ENCODE measurements at places on chromosomes 3 and 15. TPM values are rescaled to one million over a fixed set of nuclear protein-coding genes. Genes with fewer than 3 reads are reported as not detected.

- H3K27me3 ChIP-seq: no peaks in the 10 kb centered on the region
- H3K36me3 ChIP-seq: no peaks in the 10 kb centered on the region
- H3K4me1 ChIP-seq: no peaks in the 10 kb centered on the region
- no peak for DNase-seq
- no peak overlapping the region for H3K27ac ChIP-seq
These were observed 760.2 kb downstream of the VGLL3 start for GRCh38 chr3:86230762-86231161.

DNA sequence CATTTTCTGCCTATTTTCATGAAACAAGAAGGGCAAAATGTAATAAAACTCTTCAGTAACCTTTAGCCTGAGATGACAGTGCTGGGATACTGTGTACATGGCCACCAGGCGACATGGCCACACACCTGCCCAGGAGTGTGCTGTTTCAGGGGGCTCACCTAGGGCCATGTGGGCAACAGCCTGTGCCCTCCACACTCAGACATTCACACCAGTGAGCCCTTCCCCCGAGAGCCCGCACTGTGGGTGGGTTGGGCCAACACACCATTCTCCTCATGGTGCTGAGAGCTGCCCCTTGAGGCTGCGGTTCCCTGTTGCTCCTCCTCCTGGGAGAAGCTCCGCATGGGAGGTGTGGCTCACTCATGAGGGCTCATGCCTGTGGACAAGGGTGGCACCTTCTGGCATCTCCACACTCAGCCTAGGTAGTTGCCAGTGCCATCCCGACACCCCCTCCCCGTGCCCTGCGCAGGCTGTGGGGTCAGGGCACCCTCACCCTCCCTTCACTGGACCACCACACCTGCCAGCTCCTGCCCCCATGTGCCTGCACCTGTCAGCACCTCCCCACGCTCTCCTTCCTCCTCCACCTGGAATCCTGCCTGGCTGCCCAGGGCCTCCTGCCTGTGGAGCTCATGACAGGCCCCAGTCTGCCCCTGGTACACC lies 19.7 kb downstream of the OCA2 start:
- no peaks in the 10 kb centered on the region for H3K4me1 ChIP-seq
- DNase-seq: no peak
- H3K4me3 ChIP-seq: no peak overlapping the region
- H3K27ac ChIP-seq: no peak overlapping the region
- peaks cover 10% of the 10 kb centered on the region for H3K27me3 ChIP-seq

- H3K27me3 ChIP-seq: peaks cover 19% of the 10 kb centered on the region
- H3K36me3 ChIP-seq: no peaks in the 10 kb centered on the region
- H3K27ac ChIP-seq: no peak overlapping the region
These were observed 164.0 kb downstream of the IL20RB start for GRCh38 chr3:137121704-137122314.

DNA sequence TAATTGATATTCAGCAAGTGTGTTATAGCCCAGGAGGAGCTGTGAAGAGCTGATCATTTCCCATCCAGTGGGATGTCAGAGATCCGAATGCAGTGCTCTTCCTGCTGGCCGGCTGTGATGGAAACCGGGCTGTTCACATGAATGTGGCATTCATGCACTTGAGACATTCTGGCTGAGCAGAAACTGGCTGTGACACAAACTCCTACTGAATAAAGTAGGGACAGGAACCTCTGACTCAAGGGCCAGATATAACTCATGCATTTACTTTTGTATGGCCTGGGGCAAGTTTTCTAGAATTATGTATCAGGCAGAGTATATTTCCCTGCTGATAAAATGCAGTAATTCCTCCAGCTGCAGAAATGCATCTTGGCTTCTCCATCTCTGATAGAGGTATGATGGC lies 83.4 kb upstream of the FAM3D start:
- peaks cover 4% of the 10 kb centered on the region for H3K27me3 ChIP-seq
- no peaks in the 10 kb centered on the region for H3K36me3 ChIP-seq
- no peak overlapping the region for H3K27ac ChIP-seq
- no peak for DNase-seq

DISP2 gene
- 1.5 TPM for total RNA-seq

GRCh38 chr15:83644439-83644838 lies 9.5 kb upstream of the ADAMTSL3 start:
- H3K27ac ChIP-seq: no peak overlapping the region
- H3K4me1 ChIP-seq: no peaks in the 10 kb centered on the region
- no peak overlapping the region for H3K4me3 ChIP-seq
- no peaks in the 10 kb centered on the region for H3K36me3 ChIP-seq

DNA sequence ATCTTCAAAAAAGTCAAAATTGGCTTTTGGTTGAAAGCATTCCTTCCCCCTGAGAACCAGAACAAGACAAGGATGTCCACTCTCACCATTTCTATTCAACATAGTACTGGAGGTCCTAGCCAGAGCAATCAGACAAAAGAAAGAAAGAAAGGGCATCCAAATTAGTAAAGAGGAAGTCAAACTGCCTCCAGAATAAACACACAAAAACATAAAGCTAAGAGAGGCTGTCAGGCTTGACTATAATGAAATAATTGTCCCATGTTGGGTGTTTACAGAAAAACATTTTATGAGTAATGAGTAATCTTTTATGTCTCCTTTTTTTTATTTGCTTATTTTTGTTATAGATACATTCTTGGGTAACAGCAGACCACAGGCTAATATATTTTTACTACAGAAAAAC lies 18.3 kb upstream of the FAM240A start:
- no peak for DNase-seq
- no peak overlapping the region for H3K4me3 ChIP-seq
- H3K27ac ChIP-seq: no peak overlapping the region
- H3K4me1 ChIP-seq: no peaks in the 10 kb centered on the region

PGBD4 gene
- 2.4 TPM for total RNA-seq

All from type B pancreatic cell (in vitro differentiated cells).